Stimulated activated CD4-positive, alpha-beta T cell treated with anti-CD3 and anti-CD28 coated beads, Interleukin-1b, Interleukin-23, amount 100 ng/mL, for 24 hours (primary cell): ENCODE measurements at places on chromosomes 7 and 10.

- DNase-seq, result no peak
Observed at GRCh38 chr7:27650283-27650682, 12.4 kb downstream of the HIBADH start.

GRCh38 chr10:88073682-88074081 is 210.3 kb downstream of the PTEN start:
- no peak for DNase-seq

- DNase-seq, result no peak
Observed at GRCh38 chr10:102400598-102401341, 5.3 kb downstream of the NFKB2 start.

DNA sequence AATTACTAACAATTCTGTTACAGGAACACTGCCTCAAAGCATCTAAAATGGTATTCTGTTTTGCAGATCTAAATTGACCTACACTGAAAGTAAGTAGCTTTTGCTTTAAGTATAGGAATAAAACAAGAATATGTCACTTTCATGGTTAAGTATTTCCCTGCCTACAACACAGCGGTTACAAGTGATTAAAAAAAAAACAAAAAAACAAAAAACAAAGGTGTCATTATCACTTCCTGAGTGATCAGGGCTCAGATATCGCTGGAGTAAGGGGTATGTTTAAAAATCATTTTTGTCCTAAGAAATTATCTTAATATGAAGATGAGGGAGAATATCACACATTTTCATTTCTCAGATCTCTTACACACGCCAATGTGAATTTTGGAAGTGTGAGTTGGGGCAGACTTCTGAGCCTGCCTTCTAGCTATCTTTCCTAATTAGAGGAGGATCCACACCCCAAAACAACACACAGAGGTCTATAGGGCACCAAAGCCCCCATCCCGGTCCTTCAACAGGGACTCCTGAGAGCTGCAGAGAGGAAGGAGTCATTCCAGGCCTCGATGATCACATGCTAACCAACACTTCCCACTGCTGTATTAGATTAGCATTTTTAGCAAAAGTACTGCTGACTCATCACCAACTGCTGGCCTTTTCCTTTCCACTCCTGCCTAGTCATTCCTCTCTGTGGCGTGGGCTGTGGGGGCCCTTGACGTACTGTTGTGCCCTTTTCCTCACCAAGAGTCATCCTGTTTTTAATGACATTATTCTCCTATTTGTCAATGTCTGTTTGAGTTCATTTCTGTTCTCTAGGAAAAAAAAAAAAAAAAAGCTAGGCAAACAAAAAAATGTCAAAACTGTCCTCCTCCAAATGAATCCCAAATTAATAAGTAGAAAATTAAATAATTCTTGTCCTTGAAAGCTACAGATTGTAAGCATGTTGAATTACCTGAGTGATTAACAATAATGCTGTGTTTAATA is 31.2 kb downstream of the PRTFDC1 start:
- peak; percentile 44 for DNase-seq

- no peak for DNase-seq
Observed at GRCh38 chr7:73700069-73700423, 16.6 kb downstream of the BUD23 start.

GRCh38 chr10:84766923-84767322 is 438.5 kb downstream of the CCSER2 start:
- DNase-seq, result no peak

GRCh38 chr10:54478601-54479000 is 322.4 kb downstream of the PCDH15 start:
- DNase-seq, result no peak

DNA sequence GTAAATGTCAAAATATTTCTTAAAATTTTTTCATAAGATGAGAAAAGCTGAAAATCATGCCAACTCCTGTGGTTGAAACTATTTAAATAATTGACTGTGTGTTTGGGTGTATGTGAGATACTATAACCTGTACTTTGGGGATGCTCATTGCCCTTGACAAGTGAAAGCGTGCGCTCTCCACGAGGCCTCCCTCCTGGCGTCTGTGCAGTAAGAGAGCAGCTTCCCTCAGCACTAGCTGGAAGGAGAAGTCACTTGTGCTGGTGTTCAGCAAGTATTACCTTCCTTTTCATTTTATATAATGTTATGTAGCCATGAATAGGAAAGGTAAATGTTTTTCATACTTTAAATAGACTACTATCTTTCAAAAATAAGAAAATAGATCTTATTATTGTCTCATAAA is 118.9 kb downstream of the ZEB1 start:
- no peak for DNase-seq

GRCh38 chr7:3235322-3235721 is 65.7 kb upstream of the SDK1 start:
- no peak for DNase-seq

DNA sequence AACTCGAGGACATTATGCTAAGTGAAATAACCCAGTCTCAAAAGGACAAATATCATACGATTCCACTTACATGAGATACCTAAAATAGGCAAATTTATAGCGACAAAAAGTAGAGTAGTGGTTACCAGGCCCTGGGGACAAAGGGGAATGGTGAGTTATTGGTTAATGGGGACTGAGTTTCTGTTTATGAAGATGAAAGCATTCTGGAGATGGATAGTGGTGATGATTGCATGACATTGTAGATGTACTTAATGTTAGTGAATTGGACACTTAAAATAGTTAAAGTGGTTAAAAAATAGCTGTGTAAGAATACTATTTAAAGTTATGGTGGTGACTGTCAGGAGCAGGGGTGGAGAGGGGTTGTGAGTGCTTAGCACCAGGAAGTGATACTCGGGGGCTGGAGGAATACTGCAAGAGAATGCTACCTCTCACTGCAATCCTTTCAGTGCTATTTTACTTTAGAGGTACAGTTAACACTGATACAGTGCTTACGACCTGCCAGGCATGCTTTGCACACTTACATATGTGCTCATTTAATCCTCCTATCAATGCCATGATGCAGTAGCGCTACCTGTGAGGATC is 16.7 kb upstream of the TEX36 start:
- DNase-seq, result no peak

DNA sequence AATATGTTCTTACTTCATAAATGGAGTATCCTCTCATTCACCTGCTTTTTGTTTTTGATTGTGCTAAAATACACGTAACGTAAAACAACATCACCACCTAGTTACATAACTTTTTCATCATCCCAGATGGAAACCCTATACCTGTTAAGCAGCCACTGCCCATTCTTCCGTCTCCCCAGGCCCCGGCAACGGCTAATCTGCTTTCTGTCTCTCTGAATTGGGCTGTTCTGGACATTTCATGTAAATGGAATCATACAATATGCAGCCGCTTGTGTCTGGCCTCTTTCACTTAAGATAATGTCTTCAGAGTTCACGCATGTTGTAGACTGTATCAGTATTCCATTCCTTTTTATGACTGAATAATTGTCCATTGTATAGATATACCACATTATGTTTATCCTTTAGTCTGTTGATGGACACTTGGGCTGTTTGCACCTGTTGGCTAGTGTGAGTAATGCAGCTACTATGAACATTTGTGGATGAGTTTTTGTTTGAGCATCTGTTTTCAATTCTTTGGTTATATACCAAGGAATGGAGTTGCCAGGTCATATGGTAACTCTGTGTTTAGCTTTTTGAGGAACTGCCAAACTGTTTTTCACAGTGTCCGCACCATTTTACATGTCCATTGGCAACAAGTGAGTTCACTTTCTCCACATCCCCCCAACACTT is 14.1 kb upstream of the SUN1 start:
- no peak for DNase-seq

DNA sequence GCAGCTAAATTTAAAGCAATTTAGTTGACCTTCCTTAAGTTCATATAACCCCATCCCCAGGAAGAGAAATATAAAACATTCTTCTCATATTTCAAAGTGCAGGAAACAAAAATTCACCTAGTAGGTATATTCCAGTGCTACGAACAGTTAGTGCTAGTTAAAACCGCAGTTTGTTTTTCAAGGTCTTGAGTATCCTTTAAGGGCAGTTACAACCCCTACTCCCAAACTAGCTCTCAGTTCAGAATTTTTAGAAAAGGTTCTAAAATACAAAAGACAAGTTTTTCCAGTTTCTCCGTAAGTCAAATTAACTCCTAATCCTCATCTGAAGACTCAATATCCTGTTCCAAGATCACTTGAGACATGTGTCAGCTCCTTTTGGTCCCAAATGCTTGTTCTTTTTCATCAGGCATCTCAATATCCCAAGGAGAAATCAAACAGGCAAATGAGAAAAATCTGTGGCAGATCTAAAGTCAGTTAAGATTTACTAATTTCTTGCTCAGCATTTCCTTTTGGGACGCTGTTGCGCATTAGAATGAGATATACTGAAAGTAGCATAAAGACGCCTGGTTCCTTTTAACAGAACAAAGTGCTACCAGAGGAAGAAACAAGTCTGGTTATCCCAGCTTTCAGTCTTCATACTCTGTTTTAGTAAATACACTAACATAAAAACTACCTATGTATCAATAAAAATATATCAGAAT is 51.8 kb downstream of the ARHGAP12 start:
- DNase-seq, result no peak

- no peak for DNase-seq
Observed at GRCh38 chr7:143849785-143850479, 52.0 kb downstream of the TCAF1 start.

DNA sequence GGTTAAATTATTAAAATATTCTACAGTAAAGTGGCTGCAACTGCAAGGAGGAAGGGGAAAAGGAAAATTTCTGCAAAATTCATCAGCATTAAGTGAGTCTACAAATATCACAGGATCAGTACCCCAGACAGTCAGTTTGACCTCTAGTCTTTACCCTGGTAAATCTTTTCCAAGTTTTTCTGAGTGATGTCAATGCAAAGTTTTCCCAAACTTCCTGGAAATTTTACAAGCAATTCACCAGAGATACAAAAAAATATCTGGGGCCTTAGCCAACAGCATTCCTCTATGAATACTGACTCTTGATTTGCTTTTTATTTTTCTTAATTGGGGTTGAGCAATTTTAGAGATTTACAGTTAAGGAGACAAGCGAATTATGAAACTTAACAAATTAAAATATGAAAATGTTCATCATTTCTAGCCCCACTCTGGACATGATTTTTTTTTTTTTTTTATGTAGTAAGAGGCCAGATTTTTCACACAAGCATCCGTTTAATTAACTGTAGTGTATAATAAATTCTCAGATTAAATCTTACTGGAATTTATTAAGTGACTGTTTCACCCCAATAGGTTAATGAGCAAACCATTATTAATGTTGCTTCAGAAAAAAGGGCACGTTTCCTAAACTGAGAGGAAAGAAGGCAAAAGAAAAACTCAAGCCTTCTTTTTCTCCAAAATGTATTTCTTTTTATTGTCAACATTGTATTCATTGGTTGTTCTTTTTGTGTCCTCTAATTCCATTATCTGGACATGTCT is 539.5 kb upstream of the FZD8 start:
- no peak for DNase-seq

DNA sequence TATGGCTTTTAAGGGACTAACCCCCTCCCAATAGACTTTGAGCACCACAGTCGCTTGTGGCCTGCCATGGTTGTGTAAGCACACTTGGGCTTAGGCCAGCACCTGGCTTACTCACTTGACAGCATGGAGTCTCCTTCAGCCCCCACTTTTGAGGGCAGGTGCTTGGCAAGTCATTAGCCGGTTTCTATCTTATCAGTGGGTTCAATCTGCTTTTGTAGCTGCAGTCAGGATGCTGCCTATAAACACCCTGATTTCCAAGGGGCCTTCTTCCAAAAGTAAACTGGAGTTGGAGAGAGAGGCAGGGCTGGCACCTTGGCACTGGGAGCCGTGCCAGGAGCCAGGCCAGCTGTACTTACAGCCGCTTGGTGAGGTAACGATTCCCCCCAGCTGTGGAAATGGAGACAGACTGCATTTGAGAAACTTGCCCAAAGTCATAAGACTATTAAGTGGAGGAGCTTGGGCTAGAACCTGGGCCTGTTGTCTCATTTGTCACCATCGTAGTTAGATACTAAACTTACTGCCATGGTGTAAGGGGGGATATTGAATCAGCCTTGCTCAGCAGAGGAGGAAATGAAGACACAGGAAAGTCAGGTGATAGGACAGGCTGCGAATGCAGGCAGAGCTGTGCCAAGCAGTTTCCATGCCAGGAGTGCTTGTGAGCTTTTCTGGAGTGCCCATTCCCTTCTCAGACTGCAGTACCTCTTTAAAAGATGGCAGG is 92.2 kb upstream of the EFCAB10 start:
- no peak for DNase-seq
